Activated CD8-positive, alpha-beta memory T cell treated with anti-CD3 and anti-CD28 coated beads for 4 hours (primary cell): ENCODE measurements at places on chromosomes 11 and 22.

DNA sequence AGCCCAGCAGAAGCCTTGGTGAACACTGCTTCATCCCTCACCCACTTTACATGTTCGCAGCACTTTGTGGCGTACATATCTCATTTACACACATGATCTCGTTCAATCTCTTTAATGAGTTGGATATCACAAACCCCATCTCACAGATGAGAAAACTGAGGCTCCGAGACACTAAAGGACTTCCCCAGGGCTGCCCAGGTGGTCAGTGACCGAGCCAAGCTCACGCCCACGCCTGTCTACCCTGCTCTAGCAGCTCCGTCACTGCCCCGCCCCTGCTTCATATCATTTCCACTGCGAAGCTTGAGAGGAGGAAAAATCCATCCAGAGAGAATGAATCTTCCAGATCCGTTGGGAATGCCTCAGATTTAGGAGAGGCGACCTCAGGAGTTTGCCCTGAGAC, 11.8 kb upstream of the DSCAML1 start:
- no peak for DNase-seq

- no peak for DNase-seq
Observed at GRCh38 chr22:19658967-19659804, 55.1 kb upstream of the SEPTIN5 start.

- DNase-seq: no peak
Observed at GRCh38 chr22:45938913-45939312, 38.0 kb downstream of the WNT7B start.

- DNase-seq: no peak
Observed at GRCh38 chr11:8886322-8886721, 24.7 kb upstream of the AKIP1 start.

- DNase-seq: no peak
Observed at GRCh38 chr11:96841792-96842191, 452.0 kb downstream of the JRKL start.

DNA sequence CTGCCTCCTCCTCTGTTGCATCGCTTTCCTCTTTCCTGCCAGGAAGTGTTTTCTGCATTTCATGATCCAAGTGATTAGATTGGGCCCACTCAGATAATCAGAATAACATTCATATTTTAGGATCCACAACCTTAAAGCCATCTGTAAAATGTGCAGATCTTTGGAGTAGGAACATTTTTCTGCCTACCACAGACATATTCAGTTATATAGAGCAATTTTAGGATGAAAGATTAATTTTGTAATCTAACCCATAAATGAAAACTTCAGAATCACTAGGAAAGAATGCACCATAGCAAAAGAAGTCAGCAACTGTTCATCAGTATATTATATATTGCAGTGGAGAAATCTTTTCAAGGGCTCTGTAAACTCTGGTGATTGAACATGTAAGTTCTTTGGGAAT, 659.9 kb upstream of the LUZP2 start:
- DNase-seq: no peak

- no peak for DNase-seq
Observed at GRCh38 chr22:35930933-35931332, 97.7 kb downstream of the RBFOX2 start.

DNA sequence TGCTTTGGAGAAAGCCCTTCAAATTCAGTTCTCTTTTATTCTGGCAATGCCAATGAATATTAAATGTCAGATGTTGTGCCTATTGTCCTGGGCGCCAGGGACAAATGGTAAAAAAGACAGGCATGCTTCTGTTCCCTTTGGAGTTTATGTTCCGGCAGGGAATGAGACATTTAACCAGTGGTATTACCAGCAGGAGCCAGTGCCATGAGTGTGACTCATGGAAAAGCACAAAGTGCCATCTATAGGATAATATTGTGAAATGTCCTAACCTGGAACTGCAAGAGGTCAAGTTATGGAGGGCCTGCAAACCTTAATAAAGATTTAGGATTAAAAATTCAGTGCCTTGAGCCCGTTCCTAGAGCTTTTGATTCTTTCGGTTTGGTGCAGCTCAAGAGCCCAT, 39.5 kb downstream of the REXO2 start:
- no peak for DNase-seq

- no peak for DNase-seq
Observed at GRCh38 chr22:19704355-19705015, 9.8 kb upstream of the SEPTIN5 start.

- DNase-seq: no peak
Observed at GRCh38 chr22:22752556-22753477, 108.4 kb downstream of the GGTLC2 start.

GRCh38 chr11:104337273-104337672, 173.3 kb upstream of the PDGFD start:
- DNase-seq: no peak

DNA sequence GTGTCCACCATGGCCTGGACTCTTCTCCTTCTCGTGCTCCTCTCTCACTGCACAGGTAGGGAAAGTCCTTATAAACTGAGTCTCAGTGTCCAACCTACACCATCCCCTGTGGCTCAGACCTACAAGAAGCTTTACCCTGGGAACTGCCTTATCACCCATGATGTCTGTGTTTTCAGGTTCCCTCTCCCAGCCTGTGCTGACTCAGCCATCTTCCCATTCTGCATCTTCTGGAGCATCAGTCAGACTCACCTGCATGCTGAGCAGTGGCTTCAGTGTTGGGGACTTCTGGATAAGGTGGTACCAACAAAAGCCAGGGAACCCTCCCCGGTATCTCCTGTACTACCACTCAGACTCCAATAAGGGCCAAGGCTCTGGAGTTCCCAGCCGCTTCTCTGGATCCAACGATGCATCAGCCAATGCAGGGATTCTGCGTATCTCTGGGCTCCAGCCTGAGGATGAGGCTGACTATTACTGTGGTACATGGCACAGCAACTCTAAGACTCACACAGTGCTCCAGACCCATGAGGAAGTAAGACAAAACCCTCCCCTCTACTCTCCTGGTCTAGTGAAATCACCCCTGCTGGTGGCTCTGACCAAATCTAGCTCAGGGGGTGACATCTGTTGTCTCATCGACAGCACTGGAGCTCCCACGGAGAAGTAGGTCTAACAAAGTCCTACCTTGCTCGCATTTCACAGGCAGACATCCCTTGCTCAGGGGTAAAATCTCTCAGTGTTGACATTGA, 74.3 kb downstream of the VPREB1 start:
- no peak for DNase-seq

GRCh38 chr11:312092-312816, 1.6 kb upstream of the IFITM1 start:
- DNase-seq: no peak

GRCh38 chr11:122305426-122306320, 189.7 kb upstream of the BLID start:
- no peak for DNase-seq

GRCh38 chr11:1619449-1619848, 2.5 kb downstream of the KRTAP5-4 start:
- no peak for DNase-seq

- DNase-seq: no peak
Observed at GRCh38 chr11:30310623-30311022, 12.3 kb upstream of the ARL14EP start.

DNA sequence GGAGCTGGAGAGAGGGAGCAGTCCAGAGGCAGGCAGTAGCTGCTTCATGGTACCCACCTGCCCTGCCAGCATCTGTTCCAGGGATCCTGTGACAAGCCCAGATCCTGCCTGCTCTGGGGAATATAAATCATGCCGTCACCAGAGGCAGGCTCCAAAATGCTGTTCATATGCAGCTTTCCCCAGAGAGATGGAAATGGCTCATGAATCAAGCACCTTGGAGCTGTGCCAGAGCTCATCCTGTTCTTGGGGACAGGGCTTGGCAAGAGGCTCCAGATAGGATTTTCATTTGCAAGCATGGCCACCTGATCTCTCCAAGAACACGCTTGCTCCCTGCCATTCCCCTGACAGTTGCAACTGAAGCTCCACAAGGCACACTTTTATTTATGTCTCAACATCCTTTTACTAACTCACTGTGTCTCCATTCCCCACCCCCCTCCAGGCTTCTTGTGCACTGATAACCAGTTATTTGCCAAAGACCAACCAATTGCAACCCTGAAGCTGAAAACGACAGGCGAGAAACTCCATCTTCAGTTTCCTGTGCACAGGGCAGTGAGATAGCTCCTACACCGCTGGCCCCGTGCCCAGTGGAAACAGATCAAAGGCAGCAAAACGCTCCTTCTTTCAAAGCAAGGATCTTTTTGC, 115.8 kb upstream of the PITPNB start:
- no peak for DNase-seq

GRCh38 chr11:78415338-78415737, 2.3 kb downstream of the GAB2 start:
- no peak for DNase-seq

- DNase-seq: no peak
Observed at GRCh38 chr11:7604331-7604955, 68.9 kb downstream of the CYB5R2 start.

DNA sequence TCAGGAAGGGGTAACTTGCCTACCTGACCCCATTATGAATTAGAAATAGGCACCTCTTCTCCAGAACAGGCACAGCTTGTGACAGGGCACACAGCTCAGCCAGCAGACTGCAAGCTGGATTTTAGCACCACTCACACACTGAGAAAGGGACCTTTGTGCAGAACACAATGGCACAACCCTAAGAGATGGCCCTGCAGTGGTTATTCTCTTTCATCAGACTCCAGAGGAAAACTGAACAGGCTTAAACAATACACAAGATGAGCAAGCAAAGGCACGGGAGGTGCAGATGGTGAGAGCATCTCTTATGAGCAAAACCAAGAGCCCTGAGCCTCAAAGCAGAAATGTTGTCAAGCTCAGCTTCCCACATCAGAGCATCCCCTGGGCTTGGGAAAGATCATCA, 93.8 kb upstream of the LRRC55 start:
- no peak for DNase-seq

DNA sequence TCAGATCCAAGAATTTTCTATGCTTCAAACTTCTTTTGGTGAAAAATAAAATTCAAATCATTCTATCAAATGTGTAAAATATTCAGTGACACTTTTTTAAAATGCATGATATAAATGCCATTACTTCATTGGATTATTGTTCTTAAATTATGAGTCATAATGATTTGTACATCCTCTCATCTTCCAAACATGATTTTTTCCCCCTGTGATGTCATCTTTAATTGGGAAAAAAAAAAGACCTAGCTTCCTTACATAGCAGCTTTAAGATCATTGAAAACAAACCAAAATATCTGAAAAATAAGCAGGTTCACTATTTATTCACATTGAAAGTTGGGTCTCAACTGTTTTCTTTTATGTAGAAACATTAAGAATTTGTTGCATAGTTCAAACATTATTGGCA, 1549.4 kb downstream of the LRRC4C start:
- DNase-seq: no peak

DNA sequence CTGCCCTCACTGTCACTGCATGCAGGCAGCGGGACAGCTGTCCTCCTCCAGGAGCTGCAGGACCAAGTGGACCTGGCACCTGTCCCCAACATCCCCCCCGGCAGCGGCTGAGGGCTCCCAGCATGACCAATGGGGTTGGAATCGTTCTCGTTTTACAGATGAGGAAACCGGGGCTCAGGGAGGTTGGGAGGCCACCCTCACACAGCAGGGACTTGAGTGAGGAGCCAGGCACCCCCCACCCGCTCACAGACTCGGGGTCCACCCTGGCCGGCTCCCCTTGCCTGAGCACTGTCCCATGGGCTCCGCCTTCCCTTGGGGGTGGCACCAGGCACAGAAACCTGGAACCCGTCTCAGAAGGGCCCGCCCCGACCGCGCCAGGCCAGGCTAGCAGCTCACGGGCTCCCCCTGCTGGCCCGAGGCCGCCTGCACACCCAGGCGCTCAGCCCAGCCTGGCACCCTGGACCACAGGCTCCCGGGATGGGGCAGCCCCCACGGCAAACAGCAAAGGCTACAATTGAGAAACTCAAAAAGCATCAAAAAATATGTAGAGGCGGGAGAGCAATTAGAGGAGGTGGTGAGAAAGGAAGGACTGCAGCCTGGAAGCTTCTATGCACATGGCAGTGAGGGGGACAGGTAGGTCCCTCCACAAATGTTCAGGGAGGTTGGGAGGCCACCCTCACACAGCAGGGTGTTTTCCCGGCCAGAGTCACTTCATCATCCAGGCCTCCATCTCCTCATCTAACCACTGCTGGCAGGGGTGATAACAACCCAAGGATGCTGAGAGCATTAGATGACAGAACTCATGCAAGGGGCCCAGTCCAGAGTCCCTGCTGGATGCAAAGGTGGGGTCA, 12.8 kb downstream of the MACROD1 start:
- peak; percentile 48 for DNase-seq

GRCh38 chr11:126669416-126669815, 313.9 kb downstream of the ST3GAL4 start:
- DNase-seq: no peak

DNA sequence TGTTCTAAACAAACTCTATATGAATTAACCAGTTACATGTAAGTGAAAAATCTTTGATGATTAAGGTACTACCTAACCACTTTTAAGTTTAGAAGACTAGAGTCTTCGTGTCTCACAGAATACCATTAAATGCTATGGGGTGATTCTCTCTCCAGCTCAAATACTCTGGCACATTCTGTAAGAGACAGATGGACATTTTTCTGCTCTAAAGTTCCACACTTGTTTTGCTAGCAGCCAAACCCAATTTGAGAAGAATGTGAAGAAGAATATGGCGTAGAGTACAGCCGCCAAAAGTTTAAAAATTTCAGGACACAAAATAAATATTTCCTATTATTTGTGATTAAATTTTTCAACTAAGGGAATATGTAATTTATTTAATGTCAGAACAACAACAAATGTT, 339.1 kb downstream of the GUCY1A2 start:
- no peak for DNase-seq

- DNase-seq: no peak
Observed at GRCh38 chr22:40410272-40410671, 39.9 kb downstream of the SGSM3 start.

GRCh38 chr11:107301878-107302277, 155.7 kb downstream of the CWF19L2 start:
- no peak for DNase-seq

DNA sequence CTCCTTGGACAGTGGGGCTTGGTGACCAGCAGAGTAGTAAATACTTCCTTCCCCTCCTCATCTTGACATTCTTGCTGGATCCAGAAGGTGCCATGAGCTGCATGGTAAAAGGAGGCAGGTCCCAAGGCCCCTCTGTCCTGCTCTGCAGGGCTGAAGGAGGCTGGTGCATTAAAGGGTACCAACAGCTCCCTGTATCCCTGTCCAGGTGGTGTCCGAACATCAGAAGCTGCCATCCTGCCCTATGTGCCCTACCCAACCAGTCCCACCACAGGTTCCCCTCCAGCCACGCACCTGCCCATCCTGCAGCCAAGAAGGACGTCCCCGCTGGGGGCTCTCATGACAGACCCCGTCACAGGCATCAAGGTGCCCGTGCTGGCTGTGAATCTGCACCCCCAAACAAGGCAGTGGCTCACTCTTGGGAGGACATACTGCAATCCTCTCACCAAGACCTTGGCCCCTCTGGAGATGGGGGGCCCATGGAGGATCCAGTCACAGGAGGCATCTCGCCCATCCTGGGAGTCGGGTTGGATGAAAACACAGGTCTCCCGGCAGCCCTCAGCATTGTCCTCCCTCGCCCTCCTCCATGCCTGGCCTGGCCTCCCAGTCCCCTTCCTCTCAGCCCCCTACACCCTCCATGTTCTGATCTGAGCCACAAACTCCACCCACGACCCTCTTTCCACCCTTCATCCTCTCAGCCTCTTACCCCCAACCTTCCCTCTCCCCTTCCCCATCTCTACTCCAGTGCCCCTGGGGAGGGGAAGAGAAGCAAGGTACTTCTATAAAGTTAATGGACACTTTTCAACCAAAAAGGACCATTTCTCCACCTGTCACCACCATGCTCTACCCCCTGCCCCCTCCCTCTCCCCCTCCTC, 55.1 kb downstream of the BTG4 start:
- no peak for DNase-seq
